ENCODE measurements at places on chromosomes 12 and 14. TPM values are rescaled to one million over a fixed set of nuclear protein-coding genes. Genes with fewer than 3 reads are reported as not detected.

Gene SMIM10L1
- 8.1 TPM for total RNA-seq

GRCh38 chr14:50056435-50056834, 59.9 kb downstream of the VCPKMT start:
- DNase-seq, result no peak

DNA sequence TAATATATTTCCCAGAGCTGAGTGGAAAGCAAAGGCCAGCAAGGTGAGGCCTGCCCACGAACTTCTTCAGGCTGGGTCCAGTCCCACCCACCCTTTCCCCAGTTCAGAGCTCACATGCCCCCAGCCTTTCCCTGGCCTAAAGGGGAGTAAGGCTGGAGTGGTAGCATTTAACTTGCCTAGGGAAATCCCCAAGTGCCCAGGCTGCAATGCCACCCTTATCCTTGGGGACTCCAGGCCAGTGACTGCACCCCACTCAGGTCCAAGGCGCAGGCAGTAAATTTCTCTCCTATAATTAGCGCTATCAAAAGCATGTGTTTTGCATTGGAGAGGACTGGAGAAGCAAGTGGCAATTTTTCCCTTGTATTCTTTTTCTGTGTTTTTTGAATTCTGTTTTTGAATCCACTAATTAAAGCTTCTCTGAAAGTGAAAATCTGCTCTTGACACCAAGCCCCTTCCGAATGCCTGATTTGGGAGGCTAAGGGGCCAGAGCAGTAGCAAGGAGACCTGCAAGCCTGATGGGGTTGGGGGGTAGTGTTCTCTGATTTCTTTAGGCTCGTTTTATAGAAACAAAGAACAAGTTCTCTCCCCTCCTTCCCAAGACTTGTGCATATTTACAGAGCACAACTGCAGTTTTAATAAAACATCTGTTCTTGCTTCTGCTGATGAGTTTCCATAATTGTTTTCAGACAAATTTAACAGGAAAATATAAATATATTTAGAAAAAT, 3.5 kb upstream of the HOXC6 start:
- DNase-seq, result no peak

- no peak for DNase-seq
Observed at GRCh38 chr12:87922736-87923135, 106.5 kb downstream of the C12orf50 start.

GRCh38 chr12:41174602-41175001, 13.5 kb upstream of the PDZRN4 start:
- DNase-seq, result no peak

GRCh38 chr14:96112032-96112431, 72.9 kb downstream of the C14orf132 start:
- no peak for DNase-seq

GRCh38 chr12:43653917-43654316, 101.9 kb upstream of the ADAMTS20 start:
- no peak for DNase-seq

DNA sequence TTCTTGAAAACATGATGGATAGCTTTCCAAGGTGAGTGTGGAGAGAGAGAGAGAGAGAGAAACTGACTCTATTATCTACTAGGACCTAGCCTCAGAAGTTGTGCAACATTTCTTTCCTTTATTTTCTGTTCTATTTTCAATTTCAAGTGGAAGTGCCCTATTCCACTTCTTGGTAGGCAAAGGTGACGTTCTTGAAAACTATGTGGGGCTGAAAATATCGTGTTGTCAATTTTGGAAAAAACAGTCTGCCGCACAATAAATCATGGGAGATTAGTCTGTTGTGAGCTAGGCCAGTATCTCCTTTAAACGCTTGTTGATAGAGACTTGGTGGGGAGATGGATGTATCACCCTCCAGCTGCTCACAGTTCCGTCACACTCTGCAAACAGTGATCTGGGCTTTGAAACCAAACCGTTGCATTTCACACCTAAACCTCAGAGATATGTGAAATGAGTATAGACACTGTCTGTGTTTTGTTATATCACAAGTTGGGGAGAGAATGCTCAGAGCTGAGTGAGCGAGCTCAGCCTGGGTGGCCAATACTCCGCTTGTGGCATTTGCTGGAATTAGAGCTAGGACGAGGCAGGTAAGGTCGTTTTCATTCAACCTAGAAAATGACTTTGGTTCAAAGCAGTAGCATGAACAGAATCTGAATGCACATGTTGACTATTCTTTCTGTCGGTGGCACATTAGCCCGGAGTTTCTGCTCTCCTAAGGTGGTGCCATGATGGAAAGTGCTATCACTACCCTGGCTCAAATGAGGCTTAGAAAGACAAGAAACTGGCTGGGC, 75.1 kb upstream of the ST8SIA1 start:
- no peak for DNase-seq

GRCh38 chr14:90301668-90302090, 30.1 kb downstream of the NRDE2 start:
- no peak for DNase-seq

DNA sequence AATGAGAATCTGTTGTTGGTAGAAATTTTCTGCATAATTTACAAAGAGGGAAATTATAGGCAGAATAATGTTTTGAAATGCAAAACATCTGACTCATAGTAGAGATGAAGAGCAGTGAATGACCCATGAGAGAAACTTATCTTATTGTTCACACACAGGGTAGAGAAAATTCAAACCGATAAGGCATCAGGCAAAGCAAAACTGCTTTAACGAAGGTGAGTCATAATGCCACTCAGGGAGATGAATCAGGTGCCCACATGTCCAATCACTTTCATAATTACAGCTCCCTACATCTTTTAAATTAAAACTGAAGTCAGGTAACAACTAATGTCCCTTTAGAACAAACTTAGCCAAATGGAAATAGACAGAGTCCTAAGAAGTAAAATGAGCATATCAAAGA, 265.6 kb upstream of the GARIN6 start:
- DNase-seq, result no peak

DNA sequence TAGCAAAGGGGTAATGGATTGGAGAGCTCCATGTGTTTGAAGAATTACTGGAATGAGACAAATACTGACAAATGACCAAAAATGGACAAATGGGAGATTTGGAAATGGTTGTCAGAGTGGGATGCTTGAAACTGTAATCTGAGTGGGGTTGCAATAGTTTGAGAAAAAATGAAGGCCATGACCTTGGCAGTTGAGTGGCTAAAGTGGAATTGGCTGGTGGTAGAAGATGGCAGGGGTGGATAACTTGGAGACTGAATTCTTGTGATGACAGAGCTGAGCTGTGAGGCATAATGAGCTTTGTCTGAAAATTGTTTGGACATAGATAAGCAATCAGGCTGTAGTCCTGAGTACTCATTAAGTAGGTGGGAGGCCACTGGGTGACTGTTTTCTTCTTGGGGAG, 222.5 kb upstream of the PRICKLE1 start:
- no peak for DNase-seq

Gene LRR1
- 26.7 TPM for total RNA-seq

Gene WNT1
- not detected for total RNA-seq

Gene CLEC1B
- total RNA-seq, result not detected

DNA sequence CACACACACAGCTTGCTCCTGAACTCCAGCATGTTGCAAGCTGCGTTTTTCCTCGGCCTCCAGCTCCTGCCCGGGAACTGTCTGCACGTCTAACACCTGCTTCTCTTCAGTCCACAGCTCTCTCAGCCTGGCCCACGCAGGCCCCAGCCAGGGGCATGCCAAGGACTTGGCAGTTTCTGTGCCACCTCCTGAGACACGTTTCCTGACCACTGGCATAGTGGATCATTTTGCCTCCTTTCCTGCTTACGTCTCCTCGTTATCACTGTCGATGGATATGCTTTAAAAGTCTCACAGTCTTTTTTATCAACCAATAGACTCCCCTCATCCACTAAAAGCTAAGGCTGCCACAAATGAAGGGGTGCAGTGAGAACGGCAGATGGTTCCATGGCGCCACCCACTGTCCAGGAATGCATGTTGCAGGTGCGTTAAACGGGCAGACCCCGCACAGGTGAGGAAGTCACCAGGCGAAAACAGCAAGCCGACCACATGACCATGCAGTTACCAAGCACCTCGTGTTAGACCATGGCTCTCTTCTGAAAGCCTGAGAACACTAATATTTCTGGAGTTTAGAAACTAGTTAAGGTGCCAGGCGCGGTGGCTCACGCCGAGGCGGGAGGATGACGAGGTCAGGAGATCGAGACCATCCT, 14.7 kb upstream of the TEAD4 start:
- no peak for DNase-seq

GRCh38 chr12:97404093-97404492, 58.5 kb upstream of the RMST start:
- DNase-seq, result no peak

- no peak for DNase-seq
Observed at GRCh38 chr12:67966560-67966959, 22.7 kb upstream of the IFNG-AS1 start.

DNA sequence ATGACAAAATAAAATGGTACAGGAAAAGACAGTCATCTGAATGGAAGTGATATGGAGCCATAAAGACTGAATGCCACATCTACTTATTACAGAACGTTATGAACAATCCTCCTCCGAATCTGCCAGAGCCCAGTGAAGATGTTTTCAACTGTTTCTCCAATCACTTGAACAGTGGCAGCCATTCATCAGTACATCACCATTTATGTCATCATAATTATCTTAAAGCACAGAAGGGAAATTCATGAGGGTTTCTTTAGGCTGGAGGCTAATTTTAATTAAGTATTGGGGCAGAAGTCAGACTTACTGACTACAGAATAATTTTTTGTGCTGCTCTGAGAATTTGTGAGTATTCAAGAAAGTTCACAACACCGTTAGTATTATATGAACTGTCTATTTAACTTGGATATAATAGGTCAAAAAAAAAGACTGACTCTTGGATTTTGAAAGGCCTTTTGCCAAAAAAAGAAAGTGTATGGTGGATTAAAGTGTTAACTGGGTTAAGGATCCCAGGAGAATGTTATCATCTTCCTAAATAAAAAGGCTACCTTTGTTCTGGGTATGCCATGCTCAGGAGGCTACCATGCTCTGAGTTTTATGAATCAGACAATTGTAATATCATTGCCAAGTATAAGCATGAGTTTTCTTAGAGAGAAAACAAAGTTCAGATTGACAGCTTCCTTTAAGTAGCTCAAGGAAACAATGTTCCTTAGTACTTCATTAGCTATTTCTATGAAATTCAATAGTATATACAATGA, 40.1 kb downstream of the PDZRN4 start:
- no peak for DNase-seq

DNA sequence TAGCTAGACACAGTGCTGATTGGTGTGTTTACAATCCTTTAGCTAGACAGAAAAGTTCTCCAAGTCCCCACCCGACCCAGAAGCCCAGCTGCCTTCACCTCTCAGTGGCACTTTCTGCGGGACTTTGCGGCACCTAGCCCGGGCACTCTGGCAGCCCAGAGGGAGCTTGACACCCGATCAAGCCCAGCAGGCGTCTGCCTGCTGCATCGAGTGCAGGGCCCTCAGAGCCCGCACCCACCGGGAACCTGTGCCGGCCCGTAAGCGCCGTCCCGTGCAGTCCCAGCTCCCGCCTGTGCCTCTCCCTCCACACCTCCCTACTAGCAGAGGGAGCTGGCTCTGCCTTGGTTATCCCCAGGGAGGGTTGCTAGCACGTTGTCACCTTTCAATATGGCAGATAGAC, 631.0 kb upstream of the STXBP6 start:
- DNase-seq, result no peak

GRCh38 chr14:66247662-66248193, 238.4 kb upstream of the CCDC196 start:
- DNase-seq, result no peak

- no peak for DNase-seq
Observed at GRCh38 chr12:29427964-29428363, 47.0 kb upstream of the ERGIC2 start.

DNA sequence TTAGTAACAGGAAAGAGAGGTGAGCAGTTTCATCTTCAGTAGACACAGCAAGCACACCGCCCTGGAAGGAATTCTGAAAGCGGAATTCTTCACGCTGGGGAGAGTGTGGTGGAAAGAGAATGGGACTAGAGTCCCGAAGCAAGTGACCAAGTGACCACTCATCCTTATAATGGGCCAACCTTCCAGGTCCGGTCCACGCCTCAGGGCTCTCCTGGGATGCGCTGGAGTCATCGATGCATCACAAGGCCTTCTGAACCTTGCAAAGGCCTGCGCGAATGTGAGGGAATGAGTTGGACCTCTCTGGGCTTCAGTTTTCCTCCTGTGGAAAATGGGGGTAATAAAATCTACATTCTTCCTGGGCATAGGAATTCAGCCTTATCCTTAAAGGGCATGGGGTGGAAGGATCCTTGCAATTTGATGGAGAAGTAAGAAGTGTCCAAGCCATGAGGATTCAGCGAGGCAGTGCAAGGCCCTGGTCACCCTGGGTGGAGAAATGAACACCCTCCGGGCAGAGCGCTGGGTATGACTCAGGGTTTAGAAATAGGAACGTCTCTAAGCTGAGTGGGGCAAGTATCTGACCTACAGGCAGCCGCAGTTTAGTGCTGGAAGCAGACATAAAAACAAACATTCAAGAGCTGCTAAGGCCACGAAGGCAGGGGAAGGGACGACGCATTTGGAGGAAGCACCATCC, 97.7 kb downstream of the SETD3 start:
- DNase-seq, result no peak

Gene STXBP6
- 28.3 TPM for total RNA-seq

DNA sequence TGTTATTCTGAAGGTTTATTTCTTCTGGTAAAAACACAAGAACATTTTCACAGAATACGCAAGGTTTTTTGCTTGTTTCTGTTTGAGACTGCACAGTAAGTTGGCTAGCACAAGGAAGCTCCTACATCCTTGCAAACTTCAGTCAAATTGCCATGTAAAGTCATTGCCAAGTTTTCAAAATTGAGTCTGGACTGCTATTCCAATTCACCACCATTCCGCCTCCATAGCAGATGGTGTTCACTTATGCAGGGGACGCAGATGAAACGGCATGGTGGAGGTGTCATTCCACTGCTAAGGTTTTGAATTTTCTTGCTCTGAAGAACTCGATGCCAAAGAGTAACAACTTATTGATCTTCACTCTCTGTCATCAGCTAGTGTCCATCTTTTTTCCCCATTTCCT, 303.9 kb upstream of the SYT1 start:
- no peak for DNase-seq

- DNase-seq, result no peak
Observed at GRCh38 chr14:85366226-85366625, 163.7 kb upstream of the FLRT2 start.

DNA sequence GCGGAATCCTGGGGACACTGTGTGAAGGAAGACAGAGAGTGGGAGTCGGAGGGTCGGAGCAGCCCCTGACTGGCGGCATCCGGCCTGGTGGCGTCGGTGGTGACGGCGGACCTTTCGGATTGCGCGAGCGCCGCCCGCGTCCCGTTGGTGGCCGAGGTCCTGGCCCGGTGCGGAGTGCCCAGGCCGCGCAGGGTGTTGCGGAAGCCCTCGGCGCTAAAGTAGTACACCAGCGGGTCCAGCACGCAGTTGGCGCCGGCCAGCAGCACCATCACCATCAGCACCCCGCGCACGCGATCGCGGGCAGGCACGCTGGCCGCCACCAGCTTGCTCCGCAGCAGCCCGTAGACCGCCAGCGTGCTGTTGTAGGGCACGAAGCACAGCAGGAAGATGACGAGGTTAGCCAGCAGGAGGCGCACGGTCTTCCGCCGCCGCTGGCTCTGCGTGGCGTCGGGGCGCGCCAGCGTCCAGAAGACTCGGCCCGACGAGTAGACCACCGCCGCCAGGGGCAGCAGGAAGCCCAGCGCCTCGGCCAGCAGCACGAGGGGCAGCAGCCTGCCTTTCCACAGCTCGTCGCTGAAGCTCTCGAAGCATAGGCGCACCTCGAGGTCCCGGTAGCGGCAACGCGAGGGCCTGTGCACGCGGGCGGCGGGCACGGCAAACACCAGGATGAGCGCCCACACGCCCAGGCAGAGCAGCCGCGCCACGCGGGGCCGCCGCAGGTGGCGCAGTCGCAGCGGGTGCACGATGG, 13.1 kb upstream of the CHD4 start:
- DNase-seq, result no peak

Gene CLEC2A
- total RNA-seq, result not detected
